Hematopoietic multipotent progenitor cell treated with erythropoietin and hydrocortisone succinate and interleukin-3 and kit ligand, for 15 days (in vitro differentiated cells): ENCODE measurements at places on chromosomes 16 and 17.
A peak's percentile ranks its signal among the peaks of the same experiment; 100 is the strongest.

GRCh38 chr17:4645642-4646041 lies 4.2 kb upstream of the ALOX15 start:
- DNase-seq = no peak

DNA sequence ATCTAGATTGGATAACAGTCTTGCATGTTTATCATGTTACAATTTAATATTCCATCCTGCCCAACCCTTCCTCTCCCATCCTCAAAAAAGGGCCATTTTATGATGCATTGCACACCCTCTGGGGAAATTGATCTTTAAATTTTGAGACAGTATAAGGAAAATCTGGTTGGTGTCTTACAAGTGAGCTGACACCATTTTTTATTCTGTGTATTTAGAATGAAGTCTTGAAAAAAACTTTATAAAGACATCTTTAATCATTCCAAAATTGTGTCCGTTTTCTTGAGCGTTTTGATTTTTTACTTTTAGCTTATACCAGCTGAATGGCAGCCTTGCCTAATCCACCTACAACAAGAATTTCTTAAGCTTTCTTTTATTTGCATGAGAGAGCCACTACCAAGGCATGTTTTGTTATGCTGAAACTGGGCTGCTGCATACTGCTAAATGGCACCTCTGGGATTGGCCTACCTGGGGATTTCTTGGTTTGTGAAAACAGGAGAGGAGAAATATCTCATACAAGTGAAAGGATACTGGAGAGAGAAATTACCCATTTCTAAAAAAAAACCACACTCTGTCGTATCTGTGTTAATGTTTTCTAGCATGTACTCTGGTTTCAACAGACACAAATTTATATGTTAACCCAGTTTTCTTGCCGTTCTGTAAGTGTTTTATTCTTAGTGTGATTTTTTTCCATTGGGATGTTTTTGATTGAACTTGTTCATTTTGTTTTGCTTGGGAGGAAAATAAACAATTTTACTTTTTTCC lies 52.2 kb downstream of the TUBD1 start:
- no peak for DNase-seq

GRCh38 chr17:32859857-32860525 lies 16.9 kb downstream of the MYO1D start:
- DNase-seq = peak; percentile 45

DNA sequence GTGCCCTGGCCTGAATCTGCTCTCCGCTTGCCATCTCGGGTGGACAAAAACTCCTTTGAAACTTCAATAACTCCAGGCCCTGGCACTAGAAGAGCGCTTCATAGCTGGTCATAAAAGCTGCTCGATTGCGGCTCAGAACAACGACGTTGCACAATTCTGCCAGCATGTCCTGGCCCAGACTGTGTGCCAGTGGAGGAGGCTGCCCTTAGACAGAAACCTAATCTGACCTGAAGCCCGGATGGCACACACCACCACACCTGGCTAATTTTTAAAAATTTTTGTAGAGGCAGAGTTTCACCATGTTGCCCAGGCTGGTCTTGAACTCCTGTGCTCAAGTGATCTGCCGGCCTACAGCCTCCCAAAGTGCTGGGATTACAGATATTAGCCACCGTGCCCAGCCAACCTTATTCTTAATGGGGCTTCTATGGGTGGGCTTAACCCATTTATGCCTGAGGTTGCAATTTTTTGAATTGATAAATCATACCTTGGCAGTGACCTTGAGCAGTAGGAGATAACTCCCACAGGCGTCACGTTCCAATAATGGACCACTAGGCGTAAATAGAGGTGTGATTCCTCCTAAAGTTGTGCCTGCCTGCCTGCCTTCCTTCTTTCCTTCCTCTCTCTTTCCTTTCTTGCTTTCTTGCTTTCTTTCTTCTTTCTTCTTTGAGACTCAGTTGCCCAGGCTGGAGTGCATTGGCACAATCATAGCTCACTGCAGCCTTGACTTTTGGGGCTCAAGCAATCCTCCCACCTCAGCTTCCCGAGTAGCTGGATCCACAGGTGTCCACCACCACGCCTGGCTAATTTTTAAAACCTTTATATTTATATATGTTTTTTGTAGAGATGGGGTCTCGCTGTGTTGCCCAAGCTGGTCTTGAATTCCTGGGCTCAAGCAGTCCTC lies 1.1 kb upstream of the PPL start:
- no peak for DNase-seq

DNA sequence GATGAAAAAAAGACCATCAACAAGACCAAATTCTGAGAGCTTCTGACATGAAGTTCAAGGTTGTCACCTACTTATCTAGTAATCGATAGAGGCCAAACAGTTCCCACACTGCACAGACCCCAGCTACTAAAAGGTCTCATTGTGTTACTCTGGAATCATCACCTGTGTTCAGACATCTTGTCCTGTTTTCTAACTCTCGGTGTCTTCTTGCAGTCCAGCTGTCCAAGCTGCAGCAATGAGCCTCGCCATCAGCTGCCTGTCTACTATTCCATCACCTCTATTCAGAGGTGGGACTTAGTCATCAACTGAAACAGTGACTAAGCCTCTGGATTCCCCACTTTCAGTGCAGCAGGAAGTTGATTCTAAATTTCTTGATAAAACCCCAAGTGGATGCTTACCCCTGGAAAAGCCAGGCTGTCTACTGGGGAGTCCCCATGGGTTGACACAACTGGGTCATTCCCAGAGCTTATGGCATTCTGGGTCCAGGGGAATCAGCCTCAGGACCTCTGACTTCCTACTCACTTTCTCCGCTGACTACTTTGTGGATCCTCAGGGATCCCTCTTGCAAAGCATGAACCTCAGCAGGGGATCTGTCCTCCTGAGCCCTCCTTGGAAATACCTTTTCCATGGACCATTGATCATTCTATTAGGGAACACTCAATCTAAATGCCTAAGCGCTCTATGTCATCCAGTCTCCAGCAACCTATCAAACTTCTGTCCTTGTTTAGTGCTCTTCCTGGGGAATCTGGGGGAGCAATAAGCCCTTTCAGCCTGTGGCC lies 46.5 kb downstream of the HNF1B start:
- DNase-seq = no peak

DNA sequence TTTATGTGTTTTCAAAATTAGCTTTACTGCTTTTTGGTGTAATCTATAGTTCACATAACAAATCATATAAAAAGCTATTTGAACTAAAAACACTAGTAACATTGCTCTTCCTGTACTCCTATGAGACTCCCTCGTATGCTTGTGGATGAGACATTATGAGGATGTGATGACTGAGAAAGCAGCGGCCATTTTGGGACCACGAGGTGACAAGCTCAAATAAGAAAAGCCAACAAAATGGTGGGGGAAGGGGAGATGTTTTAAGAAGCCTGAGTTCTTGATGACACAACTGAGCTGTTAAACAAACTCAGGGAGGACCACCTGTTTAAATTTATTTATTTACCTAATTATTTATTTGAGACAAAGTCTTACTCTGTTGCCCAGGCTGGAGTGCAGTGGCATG lies 4.5 kb downstream of the CCL18 start:
- no peak for DNase-seq

DNA sequence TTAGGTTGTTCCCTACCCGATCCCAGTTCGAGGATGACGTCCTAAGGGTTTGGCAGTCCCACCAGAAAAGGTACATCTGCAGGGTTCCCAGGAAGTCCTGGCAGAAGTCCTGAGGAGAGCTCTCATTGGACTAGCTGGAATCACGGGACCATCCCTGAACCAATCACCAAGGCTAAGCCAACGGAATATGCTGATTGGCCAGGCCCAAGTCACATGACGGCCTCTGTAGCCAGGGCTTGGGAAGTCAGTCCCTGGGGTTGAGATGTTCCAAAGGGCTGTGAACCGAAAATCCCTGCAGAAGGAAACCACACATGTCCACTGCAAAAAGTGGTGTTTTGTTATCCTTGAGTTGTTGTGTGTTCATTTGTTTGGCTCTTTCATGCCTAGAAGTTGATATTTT lies 68.2 kb upstream of the ZNF423 start:
- DNase-seq = no peak

- DNase-seq = no peak
These were observed 6.5 kb downstream of the TM4SF5 start for GRCh38 chr17:4777969-4778760.

GRCh38 chr16:8623634-8624033 lies 2.1 kb downstream of the METTL22 start:
- DNase-seq = no peak

- no peak for DNase-seq
These were observed at the start of gene RPUSD1 for GRCh38 chr16:787978-788398. Gene RPUSD1, minus strand, starts transcription at chr16:788381. Its CDS starts 644 bp downstream, at chr16:787737.

DNA sequence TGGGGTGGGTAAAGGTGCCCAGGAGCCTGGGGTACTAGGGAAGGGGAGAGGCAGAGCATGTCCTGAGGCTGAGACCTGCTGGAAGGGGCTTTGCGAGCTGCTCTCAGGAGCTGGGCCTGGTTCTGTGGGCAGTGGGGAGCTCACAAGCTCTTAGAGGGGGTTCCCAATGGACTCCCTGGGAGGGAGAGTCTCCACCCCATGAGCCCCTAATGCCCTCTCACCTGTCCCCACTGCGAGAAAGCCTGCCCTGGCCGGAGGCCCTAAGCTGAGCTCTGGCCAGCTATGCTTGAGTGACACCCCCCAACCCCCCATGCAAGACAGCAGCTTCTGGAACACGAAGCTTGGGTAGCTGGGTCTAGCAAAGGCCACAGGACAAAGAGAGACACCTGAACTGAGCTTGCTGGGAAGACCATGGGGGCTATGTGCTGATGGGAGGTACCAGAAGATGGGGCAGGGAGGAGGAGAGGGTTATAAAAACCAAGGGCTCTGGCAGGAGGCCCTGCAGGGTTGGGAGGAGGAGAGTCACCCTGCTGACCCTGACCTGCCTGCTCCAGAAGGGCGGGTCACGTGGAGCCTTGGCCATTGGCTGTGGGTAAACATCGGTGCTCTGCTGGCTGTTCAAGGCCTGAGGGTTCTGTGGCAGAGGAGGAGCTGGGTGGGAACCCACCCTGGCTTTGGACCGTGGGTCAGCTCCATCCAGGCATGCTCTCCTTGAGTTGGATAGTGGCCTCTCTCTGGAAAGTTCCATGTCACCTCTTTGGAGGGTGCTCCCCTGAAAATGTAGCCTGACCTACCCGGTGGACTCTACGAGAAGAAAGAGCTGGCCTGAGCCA lies 106.7 kb downstream of the RAB11FIP4 start:
- no peak for DNase-seq

DNA sequence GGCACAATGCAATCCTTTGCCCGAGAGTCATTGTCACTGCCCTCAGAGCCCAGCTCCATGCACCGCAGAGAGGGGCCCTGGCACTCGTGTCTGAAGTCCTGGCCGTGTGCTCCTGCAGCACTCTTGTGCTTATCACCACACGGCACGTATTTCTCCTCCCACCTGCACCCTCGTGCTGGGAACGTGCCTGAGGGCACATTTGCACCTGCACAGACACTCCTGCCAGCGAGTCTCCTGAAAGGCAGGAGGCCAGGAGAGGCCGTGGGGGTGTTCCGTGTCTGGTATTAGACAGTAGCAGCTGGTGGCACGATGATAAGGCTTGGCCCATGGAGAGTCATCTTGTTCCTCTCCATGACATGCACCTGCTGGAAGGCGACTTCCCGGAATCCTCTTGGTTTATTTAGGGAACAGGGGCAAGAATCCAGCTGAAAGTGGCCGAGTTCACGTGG lies 3.4 kb upstream of the ACSF3 start:
- peak; percentile 62 for DNase-seq

- DNase-seq = no peak
These were observed 31.8 kb upstream of the TENT4B start for GRCh38 chr16:50121278-50121677.

DNA sequence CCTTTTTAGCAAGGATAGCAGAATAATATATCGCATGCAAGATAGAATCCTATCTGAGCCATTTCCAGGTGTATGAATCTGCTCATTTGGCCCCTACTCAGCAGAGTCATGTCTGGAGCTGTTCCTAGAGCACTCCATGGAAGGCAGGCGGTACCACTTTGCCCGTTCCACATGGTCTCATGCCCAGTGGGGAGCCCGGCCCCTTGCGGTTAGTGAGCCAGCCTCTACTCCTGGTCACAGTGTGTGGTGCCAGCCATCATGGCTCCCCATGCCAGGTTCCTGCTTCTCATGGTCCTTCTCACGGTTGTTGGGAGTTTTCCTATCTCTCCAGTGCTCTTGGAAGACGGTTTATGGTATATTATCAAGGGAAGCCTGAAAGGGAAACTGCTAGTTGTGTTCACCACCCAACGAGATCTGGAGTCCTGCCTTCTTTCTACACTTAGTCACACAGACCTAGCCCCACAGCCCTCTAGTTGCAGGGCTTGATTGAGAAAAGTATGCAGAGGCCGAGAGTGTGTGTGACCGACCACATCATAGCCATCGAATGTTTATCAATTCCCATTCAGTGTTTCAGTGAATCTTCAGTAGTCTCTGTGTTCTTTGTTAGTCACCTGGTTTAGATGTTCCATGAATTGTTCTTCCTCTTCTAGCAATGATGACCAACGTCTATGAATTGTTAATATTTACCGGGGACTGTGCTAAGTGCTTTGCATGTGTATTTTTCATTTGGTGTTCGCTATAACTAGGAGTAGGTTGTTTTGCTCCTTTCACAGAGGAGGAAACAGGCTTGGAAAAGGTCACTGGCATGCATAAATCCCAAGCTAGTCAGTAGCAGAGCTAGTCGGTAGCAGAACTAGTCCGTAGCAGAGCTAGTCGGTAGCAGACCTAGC lies 9.6 kb downstream of the JPT2 start:
- no peak for DNase-seq

- no peak for DNase-seq
These were observed 1.6 kb downstream of the ZNF423 start for GRCh38 chr16:49854188-49854795.

DNA sequence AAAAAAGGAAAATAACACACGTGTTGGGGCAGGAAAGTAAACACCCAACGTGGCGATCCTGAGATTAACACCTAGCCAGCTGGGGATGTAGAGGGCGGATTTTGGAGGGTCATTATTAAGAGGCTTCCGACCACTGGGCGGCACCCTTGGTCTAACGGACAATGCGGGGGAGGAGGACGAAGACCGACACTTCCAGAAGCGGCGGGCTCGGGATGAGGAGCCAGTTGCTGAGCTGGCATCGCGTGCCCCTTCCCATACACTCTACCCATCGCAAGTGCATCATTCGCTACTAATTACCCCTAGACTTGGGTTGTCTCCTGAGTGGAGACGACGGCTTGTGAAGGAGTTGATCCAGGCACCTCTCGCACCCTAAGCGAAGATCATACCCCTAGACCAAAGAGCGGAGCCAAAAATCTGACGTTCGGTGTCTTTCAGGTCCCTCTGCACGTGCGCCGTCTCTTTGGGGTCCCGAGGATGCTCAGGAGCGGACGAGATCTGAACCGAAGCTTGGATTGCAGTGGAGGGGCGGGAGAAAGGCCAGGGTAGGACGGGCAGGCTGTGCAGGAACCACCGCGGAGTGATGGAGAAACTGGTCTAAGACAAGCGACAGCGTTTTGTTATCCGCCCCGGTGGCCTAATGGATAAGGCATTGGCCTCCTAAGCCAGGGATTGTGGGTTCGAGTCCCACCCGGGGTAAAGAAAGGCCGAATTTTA lies 17.6 kb downstream of the ZNF213 start:
- DNase-seq = peak; percentile 69

DNA sequence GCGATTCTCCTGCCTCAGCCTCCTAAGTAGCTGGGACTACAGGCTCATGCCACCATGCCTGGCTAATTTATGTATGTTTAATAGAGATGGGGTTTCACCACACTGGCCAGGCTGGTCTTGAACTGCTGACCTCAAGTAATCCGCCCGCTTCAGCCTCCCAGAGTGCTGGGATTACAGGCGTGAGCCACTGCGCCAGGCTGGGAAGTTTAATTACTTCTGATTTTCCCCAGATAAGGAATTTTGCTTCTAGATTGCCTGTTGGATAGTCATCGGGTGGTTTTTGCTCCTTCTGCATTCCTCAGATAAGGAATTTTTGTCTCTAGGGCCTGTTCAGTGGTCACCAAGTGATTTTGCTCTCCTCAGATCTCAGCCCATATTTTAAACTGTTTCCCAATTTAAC lies 112.5 kb downstream of the MAP2K4 start:
- DNase-seq = no peak

- no peak for DNase-seq
These were observed at the start of gene BCO1 for GRCh38 chr16:81238296-81239011. Gene BCO1, plus strand, starts transcription at chr16:81238689. Its CDS starts 220 bp downstream, at chr16:81238909.
